ENCODE measurements at places on chromosomes 1 and 21.

GRCh38 chr1:236089046-236089773 lies 24.3 kb upstream of the NID1 start:
- DNase-seq, result peak; percentile 51

DNA sequence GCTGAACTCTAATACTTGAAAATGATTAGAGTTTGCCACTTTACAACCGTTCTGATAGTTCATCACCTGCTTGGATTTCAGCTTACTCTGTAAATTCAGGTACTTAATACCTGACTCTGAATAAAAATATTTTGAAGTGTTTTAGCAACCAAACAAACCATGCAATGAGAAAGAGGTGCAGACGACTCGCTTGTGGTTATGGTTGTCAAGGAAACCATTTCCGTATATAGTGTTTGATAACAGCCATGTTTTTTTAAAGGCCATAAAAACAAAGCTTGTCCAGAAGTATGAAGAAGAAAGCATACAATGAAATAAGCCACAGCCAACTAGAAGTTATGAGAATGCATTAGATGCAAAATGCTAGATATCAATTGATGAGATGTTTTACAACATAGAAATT lies 167.2 kb upstream of the HMCN1 start:
- peak; percentile 78 for DNase-seq

DNA sequence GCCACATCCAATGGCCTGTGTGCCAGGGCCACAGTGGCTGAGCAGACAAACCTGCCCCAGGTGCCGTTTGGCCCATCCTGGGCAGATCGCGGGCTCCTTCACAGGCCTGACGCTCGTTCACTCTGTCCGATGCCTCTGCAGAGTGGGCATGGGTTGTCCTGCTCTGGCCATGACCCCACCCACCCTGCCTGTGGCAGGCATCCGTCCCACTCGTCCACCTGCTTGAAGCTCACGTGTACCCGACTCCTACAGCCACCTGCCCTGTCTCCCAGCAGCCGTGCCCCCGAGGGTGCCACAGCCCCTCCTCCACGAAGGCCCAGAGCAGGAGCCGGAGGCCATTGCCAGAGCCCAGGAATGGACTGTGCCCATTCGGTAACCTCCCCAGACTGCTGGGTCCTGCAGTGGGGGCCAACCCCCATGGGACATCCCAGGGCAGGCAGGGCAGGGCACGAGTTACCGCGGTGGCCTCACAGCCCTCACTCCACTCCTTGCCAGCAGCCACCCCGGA lies 41.9 kb downstream of the TRIM11 start:
- no peak for DNase-seq

DNA sequence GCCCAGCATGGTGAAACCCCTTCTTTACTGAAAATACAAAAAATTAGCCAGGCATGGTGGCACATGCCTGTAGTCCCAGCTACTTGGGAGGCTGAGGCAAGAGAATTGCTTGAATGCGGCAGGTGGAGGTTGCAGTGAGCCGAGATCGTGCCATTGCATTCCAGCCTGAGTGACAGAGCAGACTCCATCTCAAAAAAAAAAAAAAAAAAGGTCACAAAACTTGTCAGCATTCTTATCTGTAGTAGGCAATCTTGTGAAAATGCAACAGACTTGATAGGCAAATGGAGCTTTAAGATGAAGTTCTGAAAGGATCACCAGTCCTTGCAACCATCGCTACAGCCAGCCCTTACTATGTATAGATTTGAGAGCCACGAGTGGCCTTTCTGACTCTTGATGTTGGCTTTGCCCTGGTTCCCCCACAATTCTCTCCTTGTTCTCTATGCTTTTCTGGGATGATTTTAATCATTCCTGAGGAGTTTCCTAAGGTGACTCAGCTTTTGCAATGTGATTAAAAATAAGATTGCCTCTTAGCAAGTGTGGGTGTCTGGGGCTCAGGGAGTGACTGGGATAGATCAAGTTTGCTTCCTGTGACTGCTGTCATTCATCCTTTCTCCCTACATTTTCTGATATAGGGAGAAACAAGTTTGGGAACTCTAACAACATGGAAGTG lies 7.1 kb upstream of the MAP1LC3C start:
- peak; percentile 37 for DNase-seq

GRCh38 chr1:38125837-38126520 lies 79.4 kb upstream of the POU3F1 start:
- DNase-seq, result no peak
